IMR-90 (cell line): ENCODE measurements at places on chromosomes 2 and 18. TPM values are rescaled to one million over a fixed set of nuclear protein-coding genes. Genes with fewer than 3 reads are reported as not detected.
A peak's percentile ranks its signal among the peaks of the same experiment; 100 is the strongest.

GRCh38 chr2:85438201-85439024 lies 19.9 kb downstream of the SH2D6 start:
- DNase-seq = no peak

DNA sequence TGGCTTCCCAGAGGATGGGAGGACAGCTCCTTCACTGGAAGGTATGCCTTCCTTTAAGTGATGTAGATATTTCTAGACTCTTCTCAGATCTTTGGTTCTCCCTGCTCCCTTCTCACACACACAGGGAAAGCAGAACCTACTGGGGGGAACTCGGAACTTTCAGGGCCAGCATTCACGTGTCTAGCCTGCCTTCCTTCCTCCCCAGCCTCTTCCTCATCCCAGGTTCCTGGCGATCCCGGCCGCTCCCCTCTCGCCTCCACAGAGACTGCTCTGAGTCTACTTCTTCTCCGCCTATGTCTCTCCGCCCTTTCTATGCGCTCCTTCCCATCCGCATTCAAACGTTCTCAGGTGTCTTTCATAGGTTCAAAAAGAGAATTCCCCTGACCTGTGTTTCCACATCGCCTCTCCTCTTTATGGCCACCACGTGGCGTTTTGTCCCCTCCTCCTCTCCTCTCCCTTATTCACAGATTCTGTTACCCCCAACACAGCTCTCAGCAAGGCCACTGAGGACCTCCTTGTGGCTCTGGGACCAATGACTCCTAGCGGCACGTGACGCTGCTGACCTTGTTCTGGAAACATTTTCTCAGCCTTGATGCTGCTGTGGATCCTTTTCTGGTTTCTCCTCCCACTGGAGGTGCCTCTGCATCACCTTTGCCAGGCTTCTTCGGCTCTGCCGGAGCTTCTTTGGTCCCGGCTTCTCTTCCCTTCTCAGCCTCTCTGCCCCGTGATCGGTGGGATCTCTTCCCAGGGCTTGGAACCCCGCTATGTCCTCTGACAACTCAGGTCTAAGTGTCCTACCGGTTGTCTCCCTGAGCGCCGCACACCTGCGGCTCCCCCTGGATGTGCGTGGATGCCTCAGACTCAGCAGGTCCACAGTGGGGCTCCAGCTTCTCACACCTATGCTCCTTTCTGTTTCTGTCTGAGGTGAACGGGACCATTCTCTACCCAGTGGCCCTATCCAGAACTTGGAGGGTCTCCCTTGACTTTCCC lies 77.5 kb downstream of the VAPA start:
- DNase-seq = no peak

DNA sequence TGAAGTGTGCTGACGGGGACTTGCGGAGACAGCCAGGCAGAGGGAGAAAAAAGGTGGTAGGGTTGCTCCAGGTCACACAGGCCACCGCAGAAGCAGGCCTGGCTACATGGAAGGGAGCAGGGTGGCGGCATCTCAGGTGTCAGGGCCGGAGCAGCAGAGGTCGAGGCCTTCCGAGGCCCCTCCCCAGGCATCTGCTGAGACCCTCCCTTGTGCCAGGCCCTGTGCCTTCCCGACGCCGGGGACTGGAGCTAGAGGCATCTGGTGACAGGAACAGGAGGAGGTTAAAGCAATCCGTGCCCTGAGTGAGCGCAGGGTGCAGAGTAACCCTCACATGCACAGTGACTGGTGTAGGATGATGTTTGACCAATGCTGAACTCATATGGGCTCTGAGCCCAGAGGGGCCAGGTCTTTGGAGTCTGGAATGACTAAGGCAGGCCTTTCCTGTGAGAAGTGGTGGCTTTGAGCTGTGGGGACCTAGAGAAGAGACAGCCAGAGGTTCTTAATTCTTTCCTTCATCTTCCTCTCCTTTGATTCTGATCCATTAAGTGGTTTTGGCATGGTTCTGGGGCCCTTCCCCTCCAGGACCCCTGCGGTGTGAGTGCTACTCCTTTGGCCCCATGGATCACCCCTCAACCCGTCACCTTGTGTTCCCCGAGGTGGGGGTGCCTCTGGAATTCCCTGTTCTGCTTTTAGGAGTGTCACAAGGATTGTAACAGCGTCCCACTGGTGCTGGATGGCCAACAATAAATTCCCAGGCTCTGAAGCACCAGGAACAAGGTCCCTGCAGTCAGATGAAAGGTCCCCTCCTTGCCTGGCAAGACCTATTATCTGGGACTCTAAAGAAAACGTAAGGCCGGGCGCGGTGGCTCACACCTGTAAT lies 72.1 kb downstream of the KLHL29 start:
- DNase-seq = peak; percentile 85

Gene STAT4
- 0.28 and 0.36 TPM in 2 replicates for total RNA-seq

GRCh38 chr2:33782395-33783230 lies 183.5 kb upstream of the FAM98A start:
- DNase-seq = no peak

DNA sequence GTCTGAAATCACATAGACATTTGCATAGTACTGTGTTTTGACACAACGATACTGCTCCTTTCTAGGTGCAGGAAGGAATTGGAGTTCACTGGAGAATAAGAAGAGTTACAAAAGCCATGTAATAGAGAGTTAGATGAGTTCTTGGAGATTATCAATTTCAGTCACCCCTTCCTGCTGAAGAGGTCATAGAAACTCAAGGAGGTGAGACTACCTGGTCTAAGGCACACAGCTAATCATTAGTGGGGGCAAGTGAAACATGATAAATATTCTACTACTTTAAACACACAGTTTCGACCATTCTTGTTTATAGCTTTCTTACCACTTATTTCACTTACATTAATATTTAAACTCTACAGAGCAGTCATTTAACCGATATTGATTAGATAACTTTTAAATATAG lies 286.9 kb upstream of the NXPH2 start:
- DNase-seq = no peak

- DNase-seq = no peak
Observed at GRCh38 chr2:10400978-10401951, 46.9 kb downstream of the ODC1 start.
